ENCODE measurements at places on chromosomes 1 and 21. TPM values are rescaled to one million over a fixed set of nuclear protein-coding genes. Genes with fewer than 3 reads are reported as not detected.

Gene CFHR1
- 1.3 TPM for total RNA-seq

Gene EDEM3
- total RNA-seq: 24.2 TPM

DNA sequence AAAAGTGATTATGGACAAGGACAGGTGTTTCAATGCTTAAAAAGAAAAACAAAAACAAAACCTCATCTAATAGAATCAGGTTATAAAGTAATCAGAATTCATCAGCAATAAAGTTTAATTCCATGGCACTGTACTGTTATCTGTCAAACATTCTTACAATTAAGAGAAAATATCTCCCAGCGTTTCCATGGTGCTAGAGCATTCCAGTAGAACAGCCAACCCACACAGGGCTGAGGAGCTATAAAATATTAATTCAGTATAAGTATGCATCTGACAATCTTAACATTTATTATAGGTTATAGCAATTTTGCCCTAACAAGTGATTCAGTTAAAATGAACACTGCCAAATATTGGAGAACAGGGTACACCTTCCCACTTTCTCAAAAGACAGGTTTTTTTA lies 128.7 kb upstream of the DEPDC1 start:
- H3K36me3 ChIP-seq: no peaks in the 10 kb centered on the region
- H3K27ac ChIP-seq: no peak overlapping the region
- no peak overlapping the region for H3K4me3 ChIP-seq
- no peak for DNase-seq

DNA sequence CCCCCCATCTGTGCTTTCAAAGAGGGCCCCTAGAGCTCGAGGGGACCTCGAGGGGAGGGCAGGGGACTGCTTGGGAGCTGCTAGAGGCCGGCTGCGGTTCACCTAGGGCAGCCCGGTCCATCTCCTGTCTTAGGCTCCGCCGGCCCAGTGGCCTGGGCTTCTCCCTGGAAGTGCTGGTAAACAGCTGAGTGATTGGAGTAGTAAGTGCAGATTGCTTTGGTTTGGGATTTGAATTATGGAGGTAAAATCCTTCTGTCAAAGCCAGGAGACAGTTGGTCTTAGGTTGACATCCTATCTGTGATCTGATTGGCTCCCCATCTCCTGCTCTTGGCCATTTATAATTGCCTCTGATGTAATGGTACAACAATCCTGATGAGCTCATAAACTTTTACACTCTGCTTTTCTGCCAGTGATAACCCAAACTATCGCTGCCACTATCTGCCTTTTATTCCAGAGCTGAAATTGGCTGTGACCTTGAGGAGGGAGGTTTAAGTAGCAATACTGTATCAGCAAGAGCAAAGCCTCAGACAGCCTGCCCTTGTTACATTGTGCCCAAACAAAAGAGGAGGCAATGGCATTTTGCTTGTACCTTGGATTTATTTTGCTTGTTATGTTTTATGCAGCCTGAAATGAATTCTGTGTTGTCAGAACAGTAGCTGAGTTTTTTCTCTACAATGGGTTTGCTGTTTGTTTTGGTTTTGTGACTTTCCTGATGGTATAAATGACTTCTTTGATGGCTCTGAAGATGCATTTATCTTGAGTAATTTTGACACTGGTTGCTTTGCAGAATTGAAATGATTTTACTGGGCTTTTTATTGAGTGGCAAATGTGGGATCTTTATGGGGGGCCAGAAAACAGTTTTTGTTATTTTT lies 2.4 kb downstream of the ARID1A start:
- H3K36me3 ChIP-seq: no peaks in the 10 kb centered on the region
- H3K4me1 ChIP-seq: peaks cover 50% of the 10 kb centered on the region
- H3K27me3 ChIP-seq: no peaks in the 10 kb centered on the region
- H3K4me3 ChIP-seq: peak overlapping the region; percentile 100

Gene GNG4
- 3.1 TPM for total RNA-seq

Gene NEK2
- 31.1 TPM for total RNA-seq

- no peaks in the 10 kb centered on the region for H3K27me3 ChIP-seq
- peaks cover 19% of the 10 kb centered on the region for H3K4me1 ChIP-seq
- no peak for DNase-seq
- peak overlapping the region; percentile 93 for H3K4me3 ChIP-seq
- no peak overlapping the region for H3K27ac ChIP-seq
Measured at GRCh38 chr21:15061747-15062605, 2.8 kb downstream of the NRIP1 start.

Gene DCLRE1B
- 7.6 TPM for total RNA-seq

DNA sequence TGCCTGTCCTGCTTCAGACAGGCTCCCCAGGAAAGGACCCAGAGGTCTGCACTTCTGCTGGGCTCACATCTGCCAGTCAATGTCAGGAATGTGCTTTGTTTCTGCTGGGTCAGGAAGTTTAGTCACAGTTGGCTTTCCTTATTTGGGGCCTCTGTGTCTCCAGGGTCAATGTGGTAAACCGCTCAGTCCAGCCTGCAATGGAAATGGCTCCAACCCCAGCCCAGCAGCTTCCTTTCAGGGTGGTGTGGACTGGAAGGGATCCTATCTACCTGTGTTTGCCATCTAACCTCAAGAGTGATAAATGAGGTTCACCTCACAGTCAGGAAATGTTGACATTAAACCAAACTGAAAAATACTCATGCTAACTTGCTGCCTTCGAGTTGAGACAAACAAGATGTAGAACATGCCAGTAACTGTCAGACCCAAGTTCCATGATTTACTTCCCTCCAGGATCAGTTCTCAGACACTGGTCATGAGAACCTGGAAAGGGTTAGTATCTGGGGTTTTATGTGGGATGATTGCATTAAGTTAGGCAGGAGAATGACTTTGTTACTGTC lies 20.3 kb downstream of the ENO1 start:
- no peak overlapping the region for H3K4me3 ChIP-seq
- no peaks in the 10 kb centered on the region for H3K27me3 ChIP-seq
- H3K27ac ChIP-seq: no peak overlapping the region
- peaks cover 55% of the 10 kb centered on the region for H3K36me3 ChIP-seq

DNA sequence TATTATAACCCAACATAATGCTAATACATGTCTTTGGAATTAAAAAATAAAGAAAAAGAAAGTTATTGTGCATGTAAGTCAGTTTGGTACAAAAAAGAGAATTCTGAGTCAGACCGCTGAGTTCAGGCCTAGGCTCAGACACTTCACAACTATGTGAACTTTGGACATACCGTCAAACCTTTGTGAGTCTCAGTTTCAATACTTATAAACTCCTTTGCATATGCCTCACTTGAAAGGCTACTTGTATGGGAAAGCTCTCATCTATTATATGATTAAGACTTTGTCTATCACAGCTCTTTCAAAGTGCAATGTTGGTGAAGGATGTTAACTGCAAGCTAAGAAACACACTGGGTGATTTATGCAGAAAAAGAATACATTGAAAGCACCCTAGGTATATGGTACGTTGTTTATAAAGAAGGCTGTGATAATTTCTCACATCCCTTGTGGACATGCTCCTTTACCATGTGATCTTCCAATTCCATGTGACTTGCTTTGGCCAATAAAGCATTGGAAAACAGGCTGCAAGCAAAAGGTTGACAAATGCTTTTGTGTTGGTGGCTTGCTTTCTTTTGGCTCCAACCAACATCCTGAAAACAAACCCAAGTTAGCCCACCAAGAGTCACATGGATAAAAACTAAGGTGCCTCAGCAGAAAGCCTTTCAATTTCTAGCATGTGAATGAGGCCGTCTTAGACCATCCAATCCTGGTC lies 49.6 kb downstream of the INTS7 start:
- H3K27me3 ChIP-seq: no peaks in the 10 kb centered on the region
- no peak overlapping the region for H3K27ac ChIP-seq
- peaks cover 38% of the 10 kb centered on the region for H3K36me3 ChIP-seq
- DNase-seq: no peak
- H3K4me3 ChIP-seq: no peak overlapping the region

GRCh38 chr1:29297450-29297849 lies 61.1 kb downstream of the PTPRU start:
- no peak overlapping the region for H3K4me3 ChIP-seq
- no peaks in the 10 kb centered on the region for H3K27me3 ChIP-seq
- no peaks in the 10 kb centered on the region for H3K4me1 ChIP-seq
- no peak for DNase-seq

Gene UROD
- total RNA-seq: 98.7 TPM

Gene KRTAP20-2
- not detected for total RNA-seq

- H3K27ac ChIP-seq: no peak overlapping the region
- no peaks in the 10 kb centered on the region for H3K36me3 ChIP-seq
- no peak for DNase-seq
- H3K4me1 ChIP-seq: no peaks in the 10 kb centered on the region
- H3K4me3 ChIP-seq: no peak overlapping the region
- peaks cover 19% of the 10 kb centered on the region for H3K27me3 ChIP-seq
Measured at GRCh38 chr1:37725851-37726613, 33.7 kb downstream of the CDCA8 start.

Gene LINGO4
- total RNA-seq: 0.52 TPM

- H3K36me3 ChIP-seq: no peaks in the 10 kb centered on the region
- H3K27ac ChIP-seq: peak overlapping the region; percentile 94
- H3K4me3 ChIP-seq: peak overlapping the region; percentile 63
- H3K4me1 ChIP-seq: peaks cover 19% of the 10 kb centered on the region
- peak; percentile 41 for DNase-seq
Measured at GRCh38 chr1:181033128-181033798, 520 bp upstream of the MR1 start.

- H3K4me3 ChIP-seq: no peak overlapping the region
- no peaks in the 10 kb centered on the region for H3K27me3 ChIP-seq
- no peaks in the 10 kb centered on the region for H3K36me3 ChIP-seq
- H3K4me1 ChIP-seq: no peaks in the 10 kb centered on the region
Measured at GRCh38 chr1:33241866-33242265, 14.4 kb upstream of the ZNF362 start.

- peak overlapping the region; percentile 25 for H3K27ac ChIP-seq
- no peaks in the 10 kb centered on the region for H3K27me3 ChIP-seq
- no peak overlapping the region for H3K4me3 ChIP-seq
Measured at GRCh38 chr21:45551783-45552695, 9.8 kb upstream of the SLC19A1 start.

Gene KRTAP11-1
- 0.09 TPM for total RNA-seq

Gene TMEM200B
- 0.57 TPM for total RNA-seq

GRCh38 chr1:60560701-60561100 lies 487.1 kb upstream of the C1orf87 start:
- no peak overlapping the region for H3K4me3 ChIP-seq
- DNase-seq: no peak
- no peaks in the 10 kb centered on the region for H3K36me3 ChIP-seq
- no peaks in the 10 kb centered on the region for H3K4me1 ChIP-seq
- H3K27ac ChIP-seq: no peak overlapping the region
- no peaks in the 10 kb centered on the region for H3K27me3 ChIP-seq

Gene OR6K3
- total RNA-seq: not detected

Gene POFUT2
- total RNA-seq: 5.7 TPM

DNA sequence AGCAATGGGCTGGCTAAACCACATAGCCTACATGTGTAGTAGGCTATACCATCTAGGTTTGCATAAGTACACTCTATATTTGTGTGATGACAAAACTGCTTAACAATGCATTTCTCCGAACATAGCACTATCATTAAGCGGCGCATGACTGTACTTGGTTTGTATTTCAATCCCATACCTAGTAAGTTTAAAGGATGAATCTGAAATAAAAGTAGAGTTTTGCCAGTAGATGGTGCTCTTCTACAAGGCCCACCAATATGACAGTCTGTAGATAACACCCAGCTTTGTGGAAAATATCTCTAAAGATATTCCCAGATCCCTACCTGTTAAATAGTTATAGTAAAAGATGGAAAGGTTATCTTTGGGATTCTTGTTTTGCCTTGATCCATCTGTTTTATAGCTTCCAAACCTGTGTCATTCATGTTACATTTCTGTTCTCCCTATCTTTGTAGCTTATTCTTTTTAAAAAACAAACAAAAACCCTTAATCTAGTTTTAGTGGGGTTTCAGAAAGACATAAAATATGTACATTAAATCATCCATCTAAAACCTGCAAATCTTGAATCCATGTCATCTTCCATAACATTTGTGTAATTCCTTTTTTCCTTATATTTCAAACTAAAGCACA lies 33.9 kb upstream of the ASPM start:
- no peaks in the 10 kb centered on the region for H3K4me1 ChIP-seq
- H3K4me3 ChIP-seq: no peak overlapping the region
- DNase-seq: no peak
- H3K27ac ChIP-seq: no peak overlapping the region
- no peaks in the 10 kb centered on the region for H3K27me3 ChIP-seq
- peaks cover 36% of the 10 kb centered on the region for H3K36me3 ChIP-seq

GRCh38 chr1:192183788-192184187 lies 25.5 kb downstream of the RGS18 start:
- H3K27ac ChIP-seq: no peak overlapping the region
- no peaks in the 10 kb centered on the region for H3K4me1 ChIP-seq
- H3K27me3 ChIP-seq: no peaks in the 10 kb centered on the region
- H3K36me3 ChIP-seq: no peaks in the 10 kb centered on the region
- H3K4me3 ChIP-seq: no peak overlapping the region

- no peaks in the 10 kb centered on the region for H3K27me3 ChIP-seq
- no peaks in the 10 kb centered on the region for H3K4me1 ChIP-seq
- no peak overlapping the region for H3K4me3 ChIP-seq
Measured at GRCh38 chr1:169902751-169903150, 9.1 kb upstream of the SCYL3 start.

DNA sequence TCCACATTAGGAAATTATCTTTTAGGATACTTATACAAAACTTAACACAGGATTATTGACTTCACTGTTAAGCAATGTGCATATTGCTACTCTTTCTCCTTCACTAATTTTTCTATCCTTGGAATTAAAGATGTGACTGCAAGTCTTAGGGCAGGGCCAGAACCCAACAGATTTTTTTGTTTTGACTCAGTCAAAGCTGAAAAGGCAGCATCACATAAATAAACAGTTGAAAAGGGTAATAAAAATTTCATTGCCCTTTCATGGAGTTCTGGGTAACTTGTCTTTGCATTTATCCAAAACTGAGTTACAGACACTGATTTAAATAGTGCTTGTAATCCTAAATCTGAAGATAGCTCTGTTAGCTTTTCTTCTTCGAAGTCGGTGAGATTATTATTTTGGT lies 1.9 kb upstream of the TMEM35B start:
- H3K36me3 ChIP-seq: peaks cover 4% of the 10 kb centered on the region
- H3K27ac ChIP-seq: no peak overlapping the region
- H3K4me1 ChIP-seq: peaks cover 15% of the 10 kb centered on the region
- DNase-seq: no peak
- no peak overlapping the region for H3K4me3 ChIP-seq

DNA sequence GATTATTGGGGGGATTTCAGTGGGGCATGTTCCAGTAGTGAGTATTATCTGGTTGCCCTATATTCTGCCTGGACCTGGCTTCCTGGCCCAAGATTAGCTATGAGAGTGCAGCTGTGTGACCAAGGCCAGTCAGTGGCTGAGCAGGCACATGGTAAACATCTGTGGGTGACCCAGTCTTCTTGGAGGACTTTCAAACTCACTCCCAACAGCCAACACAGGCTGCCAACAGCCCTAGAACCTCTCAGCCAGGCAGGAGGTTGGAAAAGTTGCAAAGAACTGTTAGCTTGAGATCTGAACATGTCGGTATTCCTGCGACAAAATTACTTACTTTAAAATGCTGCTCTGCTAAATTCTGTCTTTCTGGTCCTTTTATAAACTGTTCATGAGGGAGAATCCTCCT lies 192.4 kb downstream of the TGFBR3 start:
- H3K27ac ChIP-seq: no peak overlapping the region
- no peaks in the 10 kb centered on the region for H3K36me3 ChIP-seq
- H3K27me3 ChIP-seq: no peaks in the 10 kb centered on the region
- no peak for DNase-seq

Gene LENEP
- 0.09 TPM for total RNA-seq

Gene RHD
- 0.61 TPM for total RNA-seq

- DNase-seq: no peak
- no peak overlapping the region for H3K27ac ChIP-seq
- no peak overlapping the region for H3K4me3 ChIP-seq
Measured at GRCh38 chr1:64295561-64295960, 92.1 kb downstream of the UBE2U start.

- no peaks in the 10 kb centered on the region for H3K36me3 ChIP-seq
- H3K4me3 ChIP-seq: no peak overlapping the region
- no peaks in the 10 kb centered on the region for H3K27me3 ChIP-seq
- no peak overlapping the region for H3K27ac ChIP-seq
- no peaks in the 10 kb centered on the region for H3K4me1 ChIP-seq
- no peak for DNase-seq
Measured at GRCh38 chr1:73821520-73821919, 376.5 kb downstream of the LRRIQ3 start.

Data from thymus (tissue), 14 donors.